CD4-positive, CD25-positive, alpha-beta regulatory T cell (primary cell): ENCODE measurements at places on chromosomes 2 and 18. TPM values are rescaled to one million over a fixed set of nuclear protein-coding genes. Genes with fewer than 3 reads are reported as not detected.

Gene CAD
- 27.4 TPM for total RNA-seq

Gene VWA3B
- not detected for total RNA-seq

Gene TGFA
- total RNA-seq: 0.42 TPM

DNA sequence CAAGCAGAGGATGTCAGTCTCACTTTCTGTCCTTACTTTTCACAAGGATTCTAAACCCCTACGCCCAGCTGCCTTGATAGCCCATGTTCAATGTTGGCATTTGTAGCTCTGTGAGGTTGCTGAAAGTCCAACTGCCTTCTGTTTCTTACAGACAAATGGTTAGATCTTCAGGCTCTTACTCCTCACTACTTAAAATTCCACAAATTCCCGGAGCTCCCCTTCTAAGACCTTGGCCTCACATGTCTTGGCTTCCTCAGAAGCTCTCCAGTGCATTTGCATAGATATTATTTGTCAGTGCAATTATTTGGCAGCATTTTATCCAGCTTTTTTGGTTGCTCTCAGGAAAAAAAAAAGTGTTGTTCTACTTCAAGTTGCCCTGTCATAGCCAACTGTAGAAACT lies 453.7 kb upstream of the CELF4 start:
- H3K4me1 ChIP-seq: no peaks in the 10 kb centered on the region
- no peaks in the 10 kb centered on the region for H3K27me3 ChIP-seq
- no peak overlapping the region for H3K4me3 ChIP-seq
- H3K36me3 ChIP-seq: no peaks in the 10 kb centered on the region
- no peak overlapping the region for H3K27ac ChIP-seq

DNA sequence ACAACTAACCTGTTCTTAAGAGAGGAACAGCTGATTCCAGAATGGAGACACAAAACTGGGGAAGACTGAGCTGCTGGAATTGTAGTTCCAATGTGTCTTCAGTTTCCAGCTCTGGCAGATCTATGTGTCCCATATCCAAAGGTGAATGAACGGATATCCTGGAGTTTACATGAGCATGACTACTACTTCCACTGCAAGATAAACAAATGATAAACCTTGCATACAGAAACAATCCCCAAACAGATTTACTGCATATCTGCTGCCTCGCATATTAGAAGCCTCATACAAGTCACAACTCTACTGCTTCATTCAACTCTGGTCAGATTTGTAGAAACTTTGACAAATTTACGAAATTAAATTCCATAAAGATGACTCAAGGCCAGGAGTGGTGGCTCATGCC lies 15.0 kb downstream of the RTTN start:
- no peak overlapping the region for H3K27ac ChIP-seq
- peaks cover 9% of the 10 kb centered on the region for H3K4me1 ChIP-seq
- no peaks in the 10 kb centered on the region for H3K27me3 ChIP-seq
- no peak for DNase-seq

Gene ASNSD1
- total RNA-seq: 46.3 TPM

- no peaks in the 10 kb centered on the region for H3K27me3 ChIP-seq
- no peak overlapping the region for H3K4me3 ChIP-seq
- DNase-seq: no peak
- no peaks in the 10 kb centered on the region for H3K36me3 ChIP-seq
- H3K4me1 ChIP-seq: no peaks in the 10 kb centered on the region
- H3K27ac ChIP-seq: no peak overlapping the region
Observed at GRCh38 chr18:25998461-25998860, 92.0 kb downstream of the SS18 start.

GRCh38 chr2:234288974-234289455 lies 207.9 kb downstream of the ARL4C start:
- H3K4me1 ChIP-seq: peaks cover 52% of the 10 kb centered on the region
- H3K36me3 ChIP-seq: no peaks in the 10 kb centered on the region
- H3K4me3 ChIP-seq: peak overlapping the region; percentile 38
- no peaks in the 10 kb centered on the region for H3K27me3 ChIP-seq
- peak overlapping the region; percentile 99 for H3K27ac ChIP-seq

- H3K27me3 ChIP-seq: no peaks in the 10 kb centered on the region
- DNase-seq: peak; percentile 57
Observed at GRCh38 chr18:712401-713134, at the start of gene ENOSF1. ENOSF1 (minus strand) TSS chr18:712630; CDS start chr18:712587, 43 bp downstream.

Gene CTAGE1
- total RNA-seq: not detected

DNA sequence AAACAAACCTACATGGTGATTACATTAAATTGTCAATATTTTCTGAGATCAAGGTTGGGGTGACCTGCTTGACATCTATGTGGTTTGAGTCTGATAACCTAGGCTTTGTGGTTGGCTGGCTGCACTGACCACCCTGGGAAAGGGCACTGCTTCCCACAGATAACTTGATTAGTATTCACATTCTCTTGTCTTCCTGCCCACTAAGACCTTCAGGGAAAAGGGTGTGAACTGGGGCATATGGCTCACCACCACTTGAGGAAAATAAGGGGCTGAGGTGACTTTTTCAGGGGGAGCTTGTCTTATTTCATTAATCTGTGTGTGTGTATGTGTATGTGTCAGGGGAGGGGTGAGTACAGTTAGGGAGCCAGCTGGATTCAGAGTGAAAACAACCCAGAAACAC lies 1.5 kb downstream of the SMYD1 start:
- H3K4me1 ChIP-seq: no peaks in the 10 kb centered on the region
- DNase-seq: no peak
- no peak overlapping the region for H3K27ac ChIP-seq
- H3K4me3 ChIP-seq: no peak overlapping the region
- H3K36me3 ChIP-seq: no peaks in the 10 kb centered on the region

GRCh38 chr2:84894758-84895520 lies 10.5 kb upstream of the TMSB10 start:
- H3K27ac ChIP-seq: peak overlapping the region; percentile 75
- peaks cover 50% of the 10 kb centered on the region for H3K4me1 ChIP-seq
- H3K4me3 ChIP-seq: peak overlapping the region; percentile 73
- H3K27me3 ChIP-seq: no peaks in the 10 kb centered on the region

DNA sequence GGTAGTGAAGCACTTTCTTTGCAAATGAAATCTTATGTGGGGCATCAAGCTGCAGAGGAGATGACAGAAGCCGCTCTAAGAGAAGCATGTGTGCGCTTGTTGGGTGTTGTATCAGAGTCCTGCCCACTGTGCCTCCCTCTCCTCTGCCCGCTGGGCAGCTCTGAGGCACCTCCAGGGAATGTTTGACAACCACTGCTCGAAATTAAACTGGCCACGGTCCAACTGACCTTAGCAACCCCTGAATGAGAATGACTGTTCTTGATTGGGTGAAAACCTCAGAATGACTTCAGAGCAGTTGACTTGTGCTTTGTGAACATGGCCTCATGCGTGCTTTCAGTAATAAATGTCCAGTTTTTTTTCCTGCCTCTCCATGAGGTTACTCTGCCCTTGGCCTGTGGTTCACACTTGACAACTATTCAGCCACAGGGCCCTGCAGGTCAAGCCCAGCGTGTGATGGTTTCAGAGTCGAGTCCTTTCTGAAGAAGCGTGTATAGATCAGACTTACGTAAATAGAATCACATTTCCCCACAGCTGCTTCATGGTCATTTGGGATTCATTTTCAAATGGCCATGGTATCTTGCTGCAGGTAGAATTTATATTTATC lies 94.9 kb downstream of the SLC4A3 start:
- H3K27ac ChIP-seq: no peak overlapping the region
- no peaks in the 10 kb centered on the region for H3K4me1 ChIP-seq
- H3K36me3 ChIP-seq: no peaks in the 10 kb centered on the region
- DNase-seq: no peak

DNA sequence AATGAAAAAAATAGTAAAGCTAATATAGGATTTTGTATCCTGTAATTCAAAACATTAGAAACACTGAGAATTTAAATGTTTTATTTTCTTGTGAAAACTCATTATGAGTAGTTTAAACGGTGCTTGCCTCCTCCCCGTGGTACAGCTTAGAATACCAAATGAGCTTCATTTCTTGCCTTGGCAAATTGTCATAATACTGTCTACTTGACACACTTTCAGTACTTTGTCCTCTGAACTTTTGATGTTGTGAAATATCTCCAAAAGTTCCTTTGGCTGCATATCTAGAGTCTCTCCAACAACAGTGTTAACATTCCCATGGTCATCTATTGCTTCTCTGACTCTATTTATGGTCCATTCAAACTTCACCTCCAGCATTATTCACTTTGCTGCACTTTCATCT lies 61.9 kb upstream of the EPB41L5 start:
- H3K27ac ChIP-seq: no peak overlapping the region
- H3K36me3 ChIP-seq: peaks cover 87% of the 10 kb centered on the region
- no peaks in the 10 kb centered on the region for H3K4me1 ChIP-seq
- no peak for DNase-seq

- H3K4me1 ChIP-seq: no peaks in the 10 kb centered on the region
- no peak overlapping the region for H3K4me3 ChIP-seq
- no peak overlapping the region for H3K27ac ChIP-seq
- no peak for DNase-seq
Observed at GRCh38 chr2:70385966-70386595, 84.2 kb upstream of the FAM136A start.

GRCh38 chr2:117411983-117412382 lies 402.5 kb upstream of the DDX18 start:
- no peaks in the 10 kb centered on the region for H3K4me1 ChIP-seq
- H3K27ac ChIP-seq: no peak overlapping the region
- no peaks in the 10 kb centered on the region for H3K36me3 ChIP-seq
- DNase-seq: no peak
- no peaks in the 10 kb centered on the region for H3K27me3 ChIP-seq

Gene ASB3
- 38.7 TPM for total RNA-seq

GRCh38 chr2:167962436-167963226 lies 284.8 kb downstream of the STK39 start:
- H3K27ac ChIP-seq: no peak overlapping the region
- no peak overlapping the region for H3K4me3 ChIP-seq
- H3K36me3 ChIP-seq: peaks cover 28% of the 10 kb centered on the region

Gene ALK
- not detected for total RNA-seq

Gene IL36RN
- not detected for total RNA-seq

DNA sequence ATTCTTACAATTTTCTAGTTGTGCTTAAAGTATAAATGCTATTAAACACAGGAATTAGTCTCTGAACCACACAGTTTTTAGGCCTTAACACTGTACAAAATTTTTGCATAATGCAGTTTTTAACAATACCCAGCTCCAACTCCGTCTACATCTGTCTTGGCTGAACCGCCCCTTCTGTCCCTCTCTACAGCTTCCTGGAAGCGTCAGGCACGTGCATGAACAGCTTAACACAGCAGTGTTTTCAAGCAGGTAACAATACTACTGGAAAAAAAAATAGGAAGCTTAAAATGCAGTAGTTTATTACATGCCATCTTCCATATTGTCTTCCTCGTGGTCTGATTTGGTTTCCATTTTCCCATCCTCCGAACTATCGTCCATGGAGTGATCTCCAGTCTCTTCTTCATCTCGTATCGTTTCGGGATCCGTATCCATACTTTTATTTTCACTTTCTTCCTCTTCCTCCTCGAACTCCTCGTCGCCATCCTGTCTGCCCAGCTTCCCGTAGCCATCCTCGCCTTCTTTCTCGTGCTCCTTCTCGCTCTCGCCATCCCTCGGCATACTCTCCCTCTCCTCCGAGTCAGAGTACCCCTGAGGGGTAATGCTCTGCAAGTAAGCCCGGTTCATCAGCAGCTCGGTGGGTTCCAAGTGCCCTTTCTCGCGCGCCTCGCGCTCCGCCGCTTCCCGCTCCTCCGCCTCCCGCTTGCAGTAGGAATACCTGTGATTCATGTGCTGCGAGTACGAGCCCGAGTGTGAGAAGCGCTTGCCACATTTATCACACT lies 130.6 kb downstream of the ZEB2 start:
- H3K36me3 ChIP-seq: no peaks in the 10 kb centered on the region
- peaks cover 2% of the 10 kb centered on the region for H3K27me3 ChIP-seq
- no peak for DNase-seq
- H3K4me1 ChIP-seq: no peaks in the 10 kb centered on the region
- no peak overlapping the region for H3K4me3 ChIP-seq

Gene BCL2L11
- 96.0 TPM for total RNA-seq

- no peaks in the 10 kb centered on the region for H3K36me3 ChIP-seq
- no peaks in the 10 kb centered on the region for H3K27me3 ChIP-seq
- no peak overlapping the region for H3K4me3 ChIP-seq
Observed at GRCh38 chr2:126885751-126886210, 12.9 kb upstream of the TEX51 start.

- no peaks in the 10 kb centered on the region for H3K4me1 ChIP-seq
- peaks cover 2% of the 10 kb centered on the region for H3K27me3 ChIP-seq
- DNase-seq: no peak
- no peaks in the 10 kb centered on the region for H3K36me3 ChIP-seq
- no peak overlapping the region for H3K4me3 ChIP-seq
Observed at GRCh38 chr18:47346016-47346415, 94.6 kb upstream of the SKOR2 start.

DNA sequence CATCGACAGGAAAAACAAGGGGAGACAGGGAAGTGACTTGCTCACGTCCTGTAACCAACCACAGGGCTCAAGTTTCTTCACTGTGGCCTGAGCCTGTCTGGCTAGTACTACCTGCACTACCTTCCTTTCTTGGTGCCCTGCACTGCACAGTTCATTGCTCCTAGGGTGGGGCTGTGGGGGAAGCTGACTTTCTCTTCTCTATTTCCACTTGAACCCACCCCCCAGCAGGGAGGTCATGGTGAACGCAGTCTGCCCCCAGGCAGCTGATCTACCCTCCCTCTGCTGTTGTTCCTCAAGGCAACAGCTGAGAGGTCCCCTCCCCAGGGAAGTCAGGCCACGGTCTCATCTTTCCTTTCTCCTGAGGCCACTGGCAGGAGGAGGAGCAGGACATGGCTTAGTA lies 532.1 kb downstream of the SOX11 start:
- DNase-seq: no peak
- H3K36me3 ChIP-seq: no peaks in the 10 kb centered on the region
- H3K4me3 ChIP-seq: no peak overlapping the region
- no peak overlapping the region for H3K27ac ChIP-seq

- no peaks in the 10 kb centered on the region for H3K27me3 ChIP-seq
- no peak overlapping the region for H3K4me3 ChIP-seq
- H3K27ac ChIP-seq: no peak overlapping the region
Observed at GRCh38 chr18:51279367-51279984, 82.0 kb upstream of the MEX3C start.

DNA sequence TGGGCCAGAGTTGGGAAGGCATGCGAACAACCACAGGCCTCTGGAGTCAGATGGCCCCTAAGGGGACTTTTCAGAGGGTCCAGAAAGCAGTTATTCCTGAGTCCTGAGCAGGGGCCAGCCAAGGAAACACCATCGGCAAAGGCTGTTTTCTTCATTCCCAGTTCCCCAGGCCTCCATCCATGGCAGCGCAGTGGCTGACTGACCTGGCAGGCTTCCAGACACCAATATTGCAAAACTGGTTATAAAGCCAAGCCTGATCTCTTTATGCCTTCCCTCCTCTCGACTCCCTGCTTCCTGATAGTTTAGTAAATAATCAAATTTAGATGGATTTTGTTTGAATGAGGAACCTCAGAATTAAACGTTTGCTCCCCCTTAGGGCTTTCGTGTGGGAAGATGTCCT lies 133.4 kb upstream of the ITGA6 start:
- no peaks in the 10 kb centered on the region for H3K4me1 ChIP-seq
- H3K36me3 ChIP-seq: no peaks in the 10 kb centered on the region
- no peak overlapping the region for H3K27ac ChIP-seq
- no peak for DNase-seq

DNA sequence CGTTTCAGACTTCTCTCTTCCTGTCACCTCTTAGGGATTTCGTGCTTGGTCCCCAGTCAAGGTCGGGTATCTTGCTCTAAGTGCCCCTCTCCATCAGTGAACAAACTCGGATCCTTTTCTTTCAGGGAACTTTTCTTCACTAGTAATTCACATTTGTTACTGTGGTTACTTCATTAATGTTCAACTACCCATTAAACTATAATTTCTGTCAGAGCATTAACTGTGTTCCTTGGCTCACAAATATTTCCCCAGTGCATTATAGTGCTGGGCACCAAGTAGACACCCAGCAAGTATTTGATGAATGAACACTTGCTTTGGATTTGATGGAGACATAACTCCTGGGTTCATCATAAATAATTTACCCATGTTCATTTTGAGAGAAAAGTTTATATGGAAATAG lies 209.7 kb upstream of the KCNJ3 start:
- no peaks in the 10 kb centered on the region for H3K4me1 ChIP-seq
- no peak for DNase-seq
- H3K27ac ChIP-seq: no peak overlapping the region
- no peaks in the 10 kb centered on the region for H3K36me3 ChIP-seq
- H3K27me3 ChIP-seq: no peaks in the 10 kb centered on the region
